Stimulated activated CD8-positive, alpha-beta memory T cell treated with anti-CD3 and anti-CD28 coated beads, Interleukin-7, amount 100 ng/mL, for 24 hours (primary cell): ENCODE measurements at places on chromosomes 7 and 10.

GRCh38 chr10:11225935-11226334 lies 208.3 kb downstream of the CELF2 start:
- peak; percentile 46 for DNase-seq

GRCh38 chr10:126302476-126302756 lies 85.9 kb downstream of the ADAM12 start:
- DNase-seq = no peak

GRCh38 chr10:75029857-75030256 lies 81.6 kb upstream of the SAMD8 start:
- no peak for DNase-seq

GRCh38 chr7:115708013-115708341 lies 322.6 kb downstream of the TFEC start:
- DNase-seq = no peak

DNA sequence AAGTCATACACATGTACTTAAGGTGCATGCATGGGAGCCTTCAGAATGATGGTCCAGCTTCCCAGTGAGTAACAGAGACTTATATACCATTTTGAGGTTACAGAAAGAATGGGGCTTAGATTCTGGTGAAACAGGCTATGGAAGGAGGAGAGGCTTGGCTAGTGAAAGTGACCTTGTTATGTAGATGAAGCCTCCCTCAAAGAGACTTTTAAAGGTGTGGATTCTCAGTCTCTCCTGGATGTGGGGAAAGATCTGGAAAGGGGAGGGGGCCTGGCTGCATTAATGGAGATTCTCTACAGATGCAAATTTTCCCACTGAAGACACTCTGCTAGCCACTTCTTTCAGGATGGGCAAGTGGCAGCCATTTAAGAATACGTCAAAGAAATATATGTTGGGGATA lies 5.5 kb downstream of the RASSF4 start:
- no peak for DNase-seq

GRCh38 chr7:157234271-157234670 lies 95.5 kb downstream of the UBE3C start:
- DNase-seq = no peak

DNA sequence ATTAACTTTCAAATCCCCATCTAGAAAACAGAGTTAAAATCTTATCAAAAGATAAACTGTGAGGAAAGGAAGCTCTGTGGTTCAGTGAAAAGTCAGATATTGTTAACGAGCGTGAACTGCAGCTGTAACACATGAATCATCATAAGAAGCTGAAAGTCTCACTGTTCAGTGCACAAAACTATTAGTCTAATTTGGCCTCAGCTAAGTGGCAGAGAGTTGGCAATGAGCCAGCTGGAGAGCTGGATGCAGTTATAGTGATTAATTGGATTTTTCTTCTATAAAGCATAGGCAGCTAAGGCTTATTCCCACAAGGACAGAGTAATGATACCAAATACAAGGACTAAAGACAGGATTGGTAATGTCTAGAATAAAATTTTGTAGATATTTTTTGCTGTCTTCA lies 101.1 kb upstream of the ABCB5 start:
- DNase-seq = no peak

GRCh38 chr7:84477786-84478478 lies 283.3 kb upstream of the SEMA3A start:
- DNase-seq = no peak

DNA sequence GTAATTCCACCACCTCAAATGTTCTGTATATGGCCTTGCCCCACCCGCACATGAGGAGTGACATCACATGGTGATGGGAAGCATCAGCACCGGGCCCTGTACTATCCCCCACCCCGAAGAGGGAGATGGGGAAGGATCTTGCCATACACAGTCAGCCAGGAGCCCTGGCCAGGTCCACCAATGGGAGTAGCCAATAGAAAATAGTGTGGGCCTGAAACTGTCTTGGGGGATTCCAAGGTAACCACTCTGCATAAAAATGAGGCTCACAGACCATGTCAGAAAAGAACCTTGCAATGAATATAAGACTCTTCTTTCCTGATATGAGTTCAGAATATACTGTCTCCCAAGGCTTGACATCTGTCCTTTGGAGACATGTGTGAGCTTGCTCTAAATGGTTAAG lies 51.1 kb downstream of the ADRB1 start:
- DNase-seq = no peak

DNA sequence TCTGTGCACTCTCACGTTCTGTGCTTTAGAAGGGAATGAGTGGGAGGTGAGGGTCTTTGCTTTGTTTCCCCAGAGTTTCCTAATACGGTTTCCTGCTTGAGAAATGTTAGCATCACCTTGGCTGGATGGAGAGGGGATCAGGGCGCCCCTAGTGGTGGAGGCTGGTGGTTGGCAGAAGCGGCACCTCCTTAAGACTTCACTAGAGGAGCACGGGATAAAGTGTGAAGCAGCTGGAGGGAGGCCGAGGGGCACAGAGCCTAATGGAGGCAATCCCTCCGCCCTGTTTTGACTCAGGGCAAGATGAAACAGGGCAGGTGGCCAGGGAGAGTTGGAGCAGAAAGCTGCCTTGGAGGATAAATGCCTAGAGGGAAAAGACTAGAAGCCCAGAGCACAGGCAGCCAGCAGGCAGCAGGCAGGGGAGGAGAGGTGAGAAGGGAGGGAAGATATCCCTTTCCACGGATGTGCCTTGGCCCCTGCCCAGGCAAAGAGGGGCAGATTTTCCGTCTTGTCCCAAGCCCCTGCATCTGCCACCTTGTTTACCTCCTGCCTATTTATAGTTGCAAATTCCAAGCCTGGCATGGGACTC lies 56.0 kb upstream of the BTRC start:
- DNase-seq = peak; percentile 64

DNA sequence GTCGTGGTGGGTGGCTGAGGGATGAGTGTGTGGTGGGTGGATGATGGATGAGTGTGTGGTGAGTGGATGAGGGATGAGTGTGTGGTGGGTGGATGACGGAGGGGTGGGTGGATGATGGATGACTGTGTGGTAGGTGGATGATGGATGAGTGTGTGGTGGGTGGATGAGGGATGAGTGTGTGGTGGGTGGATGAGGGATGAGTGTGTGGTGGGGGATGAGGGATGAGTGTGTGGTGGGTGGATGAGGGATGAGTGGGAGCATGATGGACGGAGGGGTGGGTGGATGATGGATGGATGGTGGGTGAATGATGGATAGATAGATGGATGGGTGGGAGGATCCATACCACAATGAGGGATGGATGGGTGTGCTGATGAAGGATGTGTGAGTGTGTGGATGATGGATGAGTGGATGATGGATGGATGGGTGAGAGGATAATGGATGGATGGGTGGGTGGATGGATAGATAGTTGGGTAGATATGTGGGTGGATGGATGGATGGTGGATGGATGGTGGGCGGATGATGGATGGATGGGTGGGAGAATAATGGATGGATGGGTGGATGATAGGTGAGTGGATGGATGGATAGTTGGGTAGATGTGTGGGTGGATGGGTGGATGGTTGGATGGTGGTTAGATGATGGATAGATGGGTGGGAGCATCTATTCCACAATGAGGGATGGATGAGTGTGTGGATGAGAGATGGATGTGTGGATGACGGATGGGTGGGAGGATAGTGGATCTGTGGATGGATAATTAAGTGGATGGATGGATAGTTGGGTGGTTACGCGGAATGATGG lies 266.8 kb downstream of the CELF2 start:
- DNase-seq = no peak
